HCT116 (cell line): ENCODE measurements at places on chromosomes 12 and 14.
A peak's percentile ranks its signal among the peaks of the same experiment; 100 is the strongest.

DNA sequence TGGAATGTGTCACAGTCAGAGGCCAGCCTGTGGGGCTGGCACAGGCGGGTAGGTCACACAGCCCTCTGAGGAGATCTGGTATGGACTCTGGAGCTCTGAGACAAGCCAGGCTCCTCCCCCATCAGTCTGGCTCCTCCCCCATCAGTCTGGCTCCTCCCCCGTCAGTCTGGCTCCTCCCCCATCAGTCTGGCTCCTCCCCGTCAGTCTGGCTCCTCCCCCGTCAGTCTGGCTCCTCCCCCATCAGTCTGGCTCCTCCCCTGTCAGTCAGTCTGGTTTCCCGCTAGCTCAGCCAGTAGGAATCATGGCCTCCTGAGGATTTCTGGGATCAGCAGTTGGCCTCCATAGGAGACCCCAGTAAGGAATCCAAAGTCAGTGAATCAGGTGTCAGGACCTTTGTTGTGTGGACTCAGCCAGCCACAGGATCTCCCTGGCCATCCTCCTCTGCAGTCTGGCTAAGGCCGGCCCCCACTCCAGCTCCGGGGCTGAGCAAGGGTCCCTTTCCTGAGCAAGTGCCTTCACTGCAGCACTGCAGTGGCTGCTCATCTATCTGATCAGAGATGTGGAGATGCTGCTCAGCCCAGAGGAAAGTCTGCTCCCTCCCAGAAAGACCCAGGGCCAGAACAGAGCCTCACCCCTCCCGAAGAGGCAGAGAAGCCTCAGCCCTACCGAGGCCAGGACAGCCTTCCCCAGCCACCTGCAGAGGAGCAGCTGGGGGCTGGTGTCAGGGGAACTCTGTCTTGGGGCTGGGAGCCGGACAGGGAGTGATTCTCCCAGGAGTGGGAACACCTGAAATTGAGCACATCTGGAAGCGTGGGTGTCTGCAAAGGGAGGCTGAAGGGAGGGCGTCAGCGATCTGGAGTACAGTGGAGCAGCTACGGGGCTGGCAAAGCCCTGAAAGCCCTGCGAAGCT, 35.7 kb downstream of the IQSEC3 start:
- no peaks in the 10 kb centered on the region for H3K36me3 ChIP-seq
- peaks cover 17% of the 10 kb centered on the region; the same call in 1 of the 2 replicates for H3K27me3 ChIP-seq
- peak; percentile 12 for DNase-seq
- H3K27ac ChIP-seq = no peak overlapping the region
- H3K4me3 ChIP-seq = no peak overlapping the region

DNA sequence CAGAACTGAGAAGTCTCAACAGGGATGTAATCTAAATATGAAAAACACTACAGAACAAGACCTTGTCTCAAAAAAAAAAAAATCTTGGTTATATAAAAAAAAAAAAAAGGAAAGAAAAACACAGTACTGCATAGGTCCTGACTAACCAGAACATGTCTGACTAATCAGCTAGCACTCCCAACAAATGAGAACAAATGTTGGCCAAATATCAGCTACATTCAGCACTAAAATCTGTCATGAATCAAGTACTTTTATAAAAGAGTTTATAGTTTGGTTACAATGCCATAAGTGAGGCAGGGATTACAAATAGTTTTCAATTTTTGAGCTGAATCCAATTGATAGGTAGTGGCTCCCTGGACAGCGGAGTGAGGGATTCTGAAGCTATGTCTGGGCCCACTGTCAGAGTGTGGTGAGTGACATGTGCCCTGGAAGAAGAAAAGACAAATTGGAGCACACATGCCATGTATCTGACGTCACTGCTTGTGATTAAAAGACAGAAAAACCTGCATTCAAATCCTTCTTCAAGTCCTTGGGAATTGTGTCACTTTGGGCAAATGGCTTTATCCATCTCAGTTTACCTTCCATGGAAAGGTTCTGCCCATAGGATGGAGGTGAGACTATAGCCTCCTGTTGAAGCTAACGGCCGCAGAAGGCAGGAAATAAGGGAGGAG, 5.6 kb upstream of the FAM234B start:
- H3K4me3 ChIP-seq = no peak overlapping the region
- no peak overlapping the region for H3K27ac ChIP-seq
- H3K4me1 ChIP-seq = peaks cover under 1% of the 10 kb centered on the region; the same call in 1 of the 2 replicates
- no peak for DNase-seq

- peak; percentile 19 for DNase-seq
- no peaks in the 10 kb centered on the region for H3K36me3 ChIP-seq
- no peak overlapping the region for H3K27ac ChIP-seq
- H3K27me3 ChIP-seq = peaks cover 9% of the 10 kb centered on the region
Measured at GRCh38 chr14:21066882-21067502, 3.1 kb upstream of the ARHGEF40 start.

DNA sequence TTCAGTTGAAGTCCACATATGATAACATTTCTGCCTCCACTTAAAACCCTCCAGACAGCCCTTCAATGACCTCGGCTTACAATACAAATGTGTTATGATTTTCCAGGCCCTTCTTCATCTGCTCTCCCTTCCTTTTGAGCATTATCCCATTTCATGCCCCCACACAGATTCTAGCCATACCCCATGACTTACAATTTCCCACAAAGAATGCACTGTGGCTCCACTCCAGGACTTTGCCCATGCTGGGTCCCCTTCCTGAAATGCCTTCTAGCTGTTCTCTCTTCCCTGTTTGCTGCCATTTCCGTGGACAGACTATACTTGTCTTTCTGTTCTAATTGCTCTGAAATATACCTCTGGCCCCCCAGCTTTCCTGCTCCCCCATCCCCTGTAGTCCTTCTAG, 963.2 kb downstream of the DIO2 start:
- no peaks in the 10 kb centered on the region for H3K4me1 ChIP-seq
- no peak overlapping the region for H3K4me3 ChIP-seq
- no peak for DNase-seq
- no peak overlapping the region for H3K27ac ChIP-seq
